ENCODE measurements at places on chromosomes 2 and 18. TPM values are rescaled to one million over a fixed set of nuclear protein-coding genes. Genes with fewer than 3 reads are reported as not detected.

Gene LRRFIP1
- 50.9 TPM for polyA plus RNA-seq

Gene GBX2
- polyA plus RNA-seq: not detected

Gene MEMO1
- 33.4 TPM for polyA plus RNA-seq

Gene ALPP
- polyA plus RNA-seq: not detected

Gene TRIM54
- polyA plus RNA-seq: 0.31 TPM

Gene MAP3K19
- 0.03 TPM for polyA plus RNA-seq

Gene BCL2
- polyA plus RNA-seq: 7.2 TPM

Gene CFAP221
- polyA plus RNA-seq: 2.2 TPM

DNA sequence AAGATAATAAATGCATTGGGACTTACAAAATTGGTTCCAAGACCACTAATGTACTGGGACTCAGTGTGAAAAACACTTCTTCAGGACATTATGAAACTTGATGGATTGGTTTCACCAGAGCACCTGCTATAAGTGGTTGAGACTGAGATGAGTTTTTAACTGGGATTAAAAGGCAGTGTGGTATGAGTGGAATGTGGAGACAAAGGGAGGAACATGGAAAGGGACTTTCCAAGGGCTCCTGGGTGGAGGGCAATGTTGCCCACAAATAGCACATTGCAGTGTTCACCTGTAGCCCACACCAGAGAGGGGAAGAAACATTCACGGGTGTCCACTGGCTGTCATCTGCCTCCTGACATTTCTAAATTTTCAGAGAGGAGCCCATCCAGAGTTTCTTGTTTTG, 253.3 kb upstream of the TANK start:
- no peaks in the 10 kb centered on the region for H3K36me3 ChIP-seq
- H3K27ac ChIP-seq: no peak overlapping the region
- H3K4me1 ChIP-seq: no peaks in the 10 kb centered on the region
- peaks cover 2% of the 10 kb centered on the region for H3K27me3 ChIP-seq

DNA sequence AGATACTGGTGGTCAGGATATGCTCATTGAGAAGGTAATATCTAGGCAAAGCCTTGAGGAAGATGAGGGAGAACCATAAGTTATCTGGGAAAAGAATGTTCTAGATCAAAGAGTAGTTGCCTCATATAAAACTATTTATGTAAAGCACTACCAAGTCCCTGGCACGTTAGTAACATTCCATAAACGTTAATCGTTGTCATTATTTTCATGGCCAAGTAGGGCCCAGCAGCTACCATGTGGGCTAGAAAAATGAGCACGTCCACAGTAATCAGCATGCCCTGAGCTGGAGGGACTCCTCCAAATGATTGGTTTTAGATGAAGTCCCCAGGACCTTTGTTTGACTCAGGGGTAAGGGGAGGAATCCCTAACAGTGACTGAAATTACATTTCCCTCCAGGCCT, 32.7 kb upstream of the AFTPH start:
- H3K27ac ChIP-seq: no peak overlapping the region
- no peaks in the 10 kb centered on the region for H3K4me1 ChIP-seq
- no peaks in the 10 kb centered on the region for H3K36me3 ChIP-seq
- no peak for DNase-seq

DNA sequence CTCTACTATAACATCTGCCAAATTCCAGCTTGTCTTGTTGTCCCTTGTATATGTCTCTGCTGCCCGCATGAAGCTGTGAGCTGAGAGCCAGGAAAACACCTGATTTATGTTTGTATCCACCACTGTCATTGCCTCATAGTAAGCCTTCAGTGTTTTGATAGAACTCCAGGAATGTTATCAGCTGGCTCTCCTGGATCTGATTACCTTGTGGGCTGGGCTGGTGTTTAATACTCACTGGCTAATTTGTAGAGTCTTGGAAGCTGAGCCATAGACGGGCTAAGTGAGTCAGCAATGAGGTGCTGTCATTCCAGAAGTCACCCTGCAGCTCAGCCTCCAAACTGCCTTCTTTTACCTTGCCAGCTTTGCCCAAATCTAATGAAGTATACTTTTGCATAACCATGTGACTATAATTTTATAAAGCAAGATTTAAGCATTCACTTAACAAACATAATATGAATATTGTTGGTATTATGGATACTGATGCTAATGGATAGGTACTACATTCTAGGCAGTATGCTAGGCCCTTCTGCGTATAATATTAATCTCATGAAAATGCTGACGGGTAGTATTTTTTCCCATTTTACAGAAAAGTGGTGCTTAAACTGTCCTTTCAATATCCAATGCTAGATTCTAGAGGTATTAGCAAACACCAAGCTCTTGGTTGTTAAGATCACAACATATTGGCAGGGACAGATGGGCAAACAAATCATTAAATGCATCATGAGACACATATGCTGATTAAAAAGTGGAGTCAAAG, 62.7 kb upstream of the GATA6 start:
- DNase-seq: peak; percentile 90
- H3K36me3 ChIP-seq: no peaks in the 10 kb centered on the region
- peaks cover 57% of the 10 kb centered on the region for H3K4me1 ChIP-seq
- H3K27ac ChIP-seq: no peak overlapping the region
- H3K4me3 ChIP-seq: no peak overlapping the region

DNA sequence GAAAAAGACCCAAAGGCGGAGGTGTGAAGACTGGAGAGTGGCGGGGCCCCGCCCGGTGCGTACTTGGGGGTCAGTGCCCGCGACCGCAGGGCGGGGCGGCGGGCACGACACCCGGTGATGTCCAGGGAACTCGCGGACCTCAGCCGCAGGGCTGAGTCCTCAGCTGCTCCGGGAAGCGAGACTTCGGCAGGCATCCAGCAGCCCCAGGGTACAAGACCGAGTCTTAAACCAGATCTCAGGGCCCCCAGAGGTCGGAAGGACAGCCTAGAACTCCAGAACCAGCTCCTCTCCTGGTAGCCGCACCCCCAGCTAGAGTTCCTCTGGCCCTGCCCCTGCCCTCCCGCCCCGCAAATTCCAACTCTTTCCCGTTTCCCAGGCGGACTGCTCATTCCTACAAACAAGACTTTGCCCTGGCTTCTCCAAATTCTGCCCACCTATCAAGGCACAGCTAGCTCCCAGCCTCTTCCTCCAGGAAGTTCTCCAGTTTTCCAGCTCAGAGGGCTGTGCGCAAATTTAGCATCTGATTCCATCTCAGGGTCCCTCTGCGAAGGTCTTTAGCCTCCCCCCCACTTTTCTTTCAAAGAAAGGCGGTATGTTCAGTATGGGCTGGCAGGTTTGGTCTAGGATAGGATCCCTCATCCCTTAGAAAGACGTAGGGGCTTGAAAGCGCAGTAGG, 26.0 kb upstream of the NOTO start:
- H3K4me1 ChIP-seq: no peaks in the 10 kb centered on the region
- peak overlapping the region; percentile 59 for H3K4me3 ChIP-seq
- DNase-seq: peak; percentile 57
- no peaks in the 10 kb centered on the region for H3K36me3 ChIP-seq
- H3K27ac ChIP-seq: peak overlapping the region; percentile 84
- no peaks in the 10 kb centered on the region for H3K27me3 ChIP-seq

- DNase-seq: no peak
- H3K4me1 ChIP-seq: no peaks in the 10 kb centered on the region
- H3K27me3 ChIP-seq: no peaks in the 10 kb centered on the region
- no peak overlapping the region for H3K27ac ChIP-seq
Measured at GRCh38 chr2:178886006-178886405, 78.8 kb upstream of the TTN start.

DNA sequence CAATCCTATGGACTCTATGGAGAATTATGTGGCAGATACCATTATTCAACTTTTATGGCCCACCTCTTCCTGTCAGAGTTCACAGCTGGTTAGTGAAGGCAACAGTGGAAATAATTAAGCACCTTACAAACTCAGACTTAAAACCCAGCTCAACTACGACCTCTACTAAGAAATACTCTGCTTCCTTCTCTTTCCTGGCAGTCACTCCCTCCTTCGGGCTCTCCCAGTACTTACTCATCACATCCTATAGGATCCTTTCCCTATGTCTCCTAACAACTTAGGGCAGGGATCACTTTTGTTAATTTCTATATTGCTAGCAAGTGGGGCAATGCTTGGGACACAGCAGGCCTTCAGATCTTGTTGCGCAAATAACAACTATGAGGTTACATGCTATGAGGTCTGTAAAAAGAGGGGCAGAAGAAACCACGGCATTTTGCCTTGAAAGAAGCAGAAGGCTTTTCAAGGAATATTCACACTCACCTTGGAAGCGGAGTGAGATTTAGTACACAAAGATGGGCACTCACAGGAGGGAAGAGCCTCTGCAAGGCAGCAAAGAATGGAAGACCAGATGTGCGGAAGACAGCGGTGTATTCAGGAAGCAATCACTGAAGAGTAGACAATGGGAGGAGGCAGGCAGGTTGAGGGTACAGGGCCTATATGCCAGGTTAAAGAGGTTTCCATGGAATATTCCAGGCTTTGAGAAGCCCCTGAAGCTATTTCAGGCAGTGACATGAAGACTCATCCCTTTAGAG, 2.1 kb downstream of the STK39 start:
- peak overlapping the region; percentile 2 for H3K4me3 ChIP-seq
- peak; percentile 46 for DNase-seq
- H3K36me3 ChIP-seq: no peaks in the 10 kb centered on the region

GRCh38 chr2:19425419-19425818, 67.0 kb upstream of the OSR1 start:
- no peak overlapping the region for H3K4me3 ChIP-seq
- no peak for DNase-seq
- no peaks in the 10 kb centered on the region for H3K36me3 ChIP-seq
- no peaks in the 10 kb centered on the region for H3K4me1 ChIP-seq

DNA sequence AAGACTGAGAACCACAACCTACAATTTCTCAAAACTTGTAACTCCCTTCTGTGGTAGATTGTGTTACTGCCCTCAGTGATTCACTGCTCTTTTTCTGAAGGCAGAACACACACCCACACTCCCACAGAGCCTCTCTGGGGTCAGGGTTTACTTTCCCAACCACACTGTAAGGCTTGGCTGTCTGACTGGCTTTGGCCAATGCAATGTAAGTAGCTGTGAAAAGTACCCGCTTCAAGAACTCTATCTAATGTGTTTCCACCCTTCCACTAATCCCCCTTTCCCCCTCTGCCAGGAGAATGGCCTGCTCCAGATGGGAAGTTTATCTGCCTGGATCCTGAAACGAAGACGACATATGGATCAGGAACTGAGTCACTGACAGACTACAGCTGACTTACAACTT, 222.7 kb downstream of the CDH2 start:
- no peak for DNase-seq
- H3K36me3 ChIP-seq: no peaks in the 10 kb centered on the region
- no peak overlapping the region for H3K4me3 ChIP-seq
- H3K4me1 ChIP-seq: no peaks in the 10 kb centered on the region

GRCh38 chr18:13369353-13369752, 150.8 kb downstream of the LDLRAD4 start:
- DNase-seq: no peak
- H3K4me3 ChIP-seq: no peak overlapping the region
- no peaks in the 10 kb centered on the region for H3K27me3 ChIP-seq
- H3K36me3 ChIP-seq: no peaks in the 10 kb centered on the region

DNA sequence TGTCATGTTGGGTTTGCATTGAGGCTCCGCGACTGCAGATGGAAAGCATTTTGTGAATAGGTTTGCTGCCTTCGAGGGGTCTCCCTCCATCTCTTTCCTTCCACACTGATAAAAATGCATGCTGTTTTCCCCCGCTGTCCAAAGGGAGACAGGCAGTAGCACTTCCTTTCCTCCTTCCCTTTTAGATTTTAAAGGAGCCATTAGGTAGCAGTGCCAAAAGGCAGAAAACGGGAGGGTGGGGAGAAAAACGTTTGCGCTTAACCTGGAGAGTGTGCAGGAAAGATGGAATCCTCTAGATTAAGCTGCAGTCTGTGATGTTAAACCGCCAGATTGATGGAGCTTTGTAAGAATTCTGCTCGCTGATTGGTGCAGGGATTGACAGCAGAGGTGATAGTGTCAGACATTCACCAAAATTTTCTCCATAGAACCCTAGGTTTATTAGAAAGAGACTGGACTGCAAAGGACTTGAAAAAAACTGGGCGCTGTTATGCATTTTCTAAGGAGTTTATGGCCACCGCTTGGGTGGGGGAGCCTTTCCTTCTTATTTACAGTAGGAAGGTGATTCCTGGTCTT, 688 bp downstream of the MAPRE2 start:
- H3K36me3 ChIP-seq: no peaks in the 10 kb centered on the region
- peaks cover 9% of the 10 kb centered on the region for H3K4me1 ChIP-seq
- H3K4me3 ChIP-seq: peak overlapping the region; percentile 76
- H3K27ac ChIP-seq: peak overlapping the region; percentile 87
- H3K27me3 ChIP-seq: no peaks in the 10 kb centered on the region
- peak; percentile 38 for DNase-seq

DNA sequence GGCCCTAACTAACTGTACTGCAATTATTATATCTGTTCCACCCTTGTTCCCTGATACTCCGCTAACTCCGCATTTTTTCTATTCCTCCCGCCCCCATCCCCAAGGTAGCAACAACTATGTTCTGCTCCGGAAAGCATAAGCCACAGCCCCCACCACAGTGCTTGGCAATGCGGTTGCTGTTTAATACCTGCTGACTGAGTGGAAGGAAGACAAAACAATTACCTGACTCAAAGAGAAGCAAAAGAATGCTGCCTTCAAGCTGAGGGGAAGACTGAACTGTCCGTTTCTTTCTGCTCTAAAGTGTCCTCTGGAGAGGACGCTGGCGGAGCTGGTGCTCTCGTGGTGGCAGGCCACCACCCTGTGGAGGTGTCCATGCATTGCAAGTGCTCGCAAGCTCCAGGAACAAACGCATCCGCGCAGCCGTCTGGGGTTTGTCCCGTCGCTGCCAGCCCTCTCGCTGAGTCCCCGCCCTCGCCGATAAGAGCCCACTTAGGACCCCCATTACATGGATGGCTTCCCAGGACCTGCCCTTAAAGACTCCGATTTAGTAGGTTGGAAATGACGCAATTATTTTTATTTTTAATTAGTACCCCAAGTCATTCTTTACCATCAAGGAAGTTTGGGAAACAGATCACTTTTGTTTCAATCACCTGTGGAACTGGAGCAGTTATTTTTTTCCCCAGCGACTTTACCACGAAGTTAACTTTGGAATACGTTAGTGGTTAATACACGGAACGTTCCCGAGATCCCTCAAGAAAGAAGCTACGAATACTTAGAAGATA, 1.6 kb upstream of the MYL12A start:
- DNase-seq: peak; percentile 95
- H3K36me3 ChIP-seq: no peaks in the 10 kb centered on the region
- no peaks in the 10 kb centered on the region for H3K4me1 ChIP-seq
- H3K27me3 ChIP-seq: no peaks in the 10 kb centered on the region
- peak overlapping the region; percentile 94 for H3K27ac ChIP-seq

DNA sequence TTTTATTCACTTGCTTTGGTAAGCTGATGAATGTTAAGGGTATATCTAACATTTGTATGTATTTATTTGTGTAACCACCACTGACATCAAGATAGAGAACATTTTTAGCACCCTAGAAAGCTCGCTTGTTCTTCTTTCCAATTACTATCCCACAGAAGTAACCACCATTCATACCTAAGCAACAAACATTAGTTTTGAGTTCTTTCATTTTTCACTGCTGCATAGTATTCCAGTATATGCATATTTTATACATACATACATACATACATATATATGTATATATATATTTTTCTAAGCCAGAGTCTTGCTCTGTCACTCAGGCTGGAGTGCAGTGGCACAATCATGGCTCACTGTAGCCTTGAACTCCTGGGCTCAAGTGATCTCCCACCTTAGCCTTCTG, 11.1 kb upstream of the DYM start:
- H3K36me3 ChIP-seq: no peaks in the 10 kb centered on the region
- no peak overlapping the region for H3K27ac ChIP-seq
- DNase-seq: no peak
- no peaks in the 10 kb centered on the region for H3K27me3 ChIP-seq
- H3K4me3 ChIP-seq: no peak overlapping the region

GRCh38 chr2:31207790-31208189, 9.5 kb downstream of the CAPN14 start:
- no peaks in the 10 kb centered on the region for H3K4me1 ChIP-seq
- no peak overlapping the region for H3K27ac ChIP-seq
- H3K36me3 ChIP-seq: no peaks in the 10 kb centered on the region
